T1000 (cell line): ENCODE measurements at places on chromosomes 1 and 21.

- no peak for DNase-seq
These were observed 177.3 kb downstream of the PGBD5 start for GRCh38 chr1:230248889-230249270.

- no peak for DNase-seq
These were observed 34.3 kb upstream of the EDEM3 start for GRCh38 chr1:184788970-184789369.

DNA sequence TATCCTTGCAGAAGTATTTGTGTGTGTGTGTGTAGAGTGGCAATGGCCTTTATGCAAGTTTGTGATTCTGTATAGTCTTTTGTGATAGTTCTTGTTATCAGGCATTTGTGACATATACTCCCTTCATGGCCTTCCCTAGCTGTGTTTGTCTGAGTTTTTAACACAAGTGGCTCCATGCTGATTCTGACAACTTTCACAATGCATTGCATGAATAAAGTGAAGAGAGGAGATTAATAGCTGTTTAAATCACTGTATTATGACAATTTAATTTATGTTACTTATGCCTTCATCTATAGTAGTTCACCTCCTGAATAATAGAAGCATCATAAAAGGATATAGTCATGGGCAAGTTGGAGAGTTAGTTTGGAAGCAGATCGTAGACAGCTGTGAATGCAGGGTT lies 17.2 kb upstream of the MCOLN3 start:
- no peak for DNase-seq

DNA sequence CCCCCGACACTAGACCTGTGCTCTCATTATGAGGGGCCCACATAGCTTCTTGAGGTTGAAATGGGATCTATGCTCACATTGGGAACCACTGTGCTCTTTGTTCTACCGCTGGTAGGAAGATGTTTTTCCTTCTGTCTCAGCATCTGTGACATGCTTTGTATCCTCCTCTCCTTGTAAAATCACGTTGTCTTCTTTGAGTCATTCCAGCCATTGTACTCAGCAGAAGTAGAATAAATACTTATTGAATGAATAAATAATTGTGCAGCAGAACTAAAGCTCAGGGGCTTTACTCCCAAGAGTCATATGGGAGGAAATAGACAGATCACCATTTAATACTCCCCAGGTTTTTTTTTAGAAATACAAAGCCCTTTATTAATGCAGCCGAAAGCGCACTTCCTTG lies 66.3 kb upstream of the EDEM3 start:
- DNase-seq, result no peak

GRCh38 chr1:79638382-79638781 lies 631.9 kb upstream of the ADGRL4 start:
- no peak for DNase-seq

DNA sequence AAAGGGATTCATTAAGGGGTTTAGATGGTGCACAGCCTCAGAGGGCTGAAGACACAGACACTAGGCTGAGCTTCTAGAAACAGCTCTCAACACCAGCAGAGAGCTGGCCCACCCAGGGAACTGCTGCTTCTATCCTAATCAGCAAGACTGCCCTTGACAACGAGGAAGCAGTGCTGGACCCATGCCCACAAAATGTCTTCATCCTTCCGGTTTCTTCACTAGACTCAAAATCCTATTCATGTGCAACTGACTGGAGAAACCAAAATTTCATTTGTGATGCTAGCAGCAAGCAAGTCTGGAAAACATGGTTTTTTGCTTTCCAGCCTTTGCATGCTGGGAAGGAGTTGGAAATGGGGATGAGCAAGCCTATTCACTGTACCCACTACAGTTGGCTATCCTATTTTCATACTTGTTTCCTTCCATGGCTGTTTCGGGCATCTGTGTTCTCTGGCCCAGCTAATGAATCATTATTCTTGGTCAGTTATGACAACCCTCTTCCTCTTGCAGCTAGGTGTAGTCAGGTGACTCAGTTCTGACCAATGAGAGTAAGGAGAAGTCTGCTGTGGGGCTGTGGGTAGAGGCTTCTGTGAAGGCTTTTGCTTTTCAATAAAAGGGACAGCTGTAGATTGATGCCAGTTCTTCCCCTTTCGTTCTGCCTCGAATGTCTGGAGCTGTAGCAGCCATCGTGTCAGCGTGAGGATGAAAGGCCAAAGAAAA lies 14.6 kb upstream of the TMEM61 start:
- no peak for DNase-seq
